Inflammatory macrophage treated with lipopolysaccharide for 1 hour (primary cell): ENCODE measurements at places on chromosomes 2 and 18.

DNA sequence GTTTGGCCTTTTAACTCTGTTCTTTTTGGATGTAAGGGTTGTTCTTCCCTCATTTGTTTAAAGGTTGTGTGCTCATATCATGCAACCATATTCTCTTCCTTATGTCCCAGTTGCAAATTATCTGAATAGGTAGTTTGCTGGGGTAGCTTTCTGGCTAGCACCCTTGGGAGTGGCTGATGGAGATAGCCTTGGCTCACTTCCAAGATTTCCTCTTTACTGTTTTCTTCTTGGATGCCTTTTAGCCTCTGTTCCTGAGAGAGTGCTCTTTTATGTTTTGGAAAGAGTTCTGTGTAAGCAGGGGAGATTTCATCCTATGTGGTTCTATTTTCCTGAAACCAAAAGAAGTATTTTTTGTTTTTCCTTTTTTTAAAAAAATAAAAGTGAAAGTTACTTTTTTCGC, 25.4 kb downstream of the USP14 start:
- no peak for DNase-seq

DNA sequence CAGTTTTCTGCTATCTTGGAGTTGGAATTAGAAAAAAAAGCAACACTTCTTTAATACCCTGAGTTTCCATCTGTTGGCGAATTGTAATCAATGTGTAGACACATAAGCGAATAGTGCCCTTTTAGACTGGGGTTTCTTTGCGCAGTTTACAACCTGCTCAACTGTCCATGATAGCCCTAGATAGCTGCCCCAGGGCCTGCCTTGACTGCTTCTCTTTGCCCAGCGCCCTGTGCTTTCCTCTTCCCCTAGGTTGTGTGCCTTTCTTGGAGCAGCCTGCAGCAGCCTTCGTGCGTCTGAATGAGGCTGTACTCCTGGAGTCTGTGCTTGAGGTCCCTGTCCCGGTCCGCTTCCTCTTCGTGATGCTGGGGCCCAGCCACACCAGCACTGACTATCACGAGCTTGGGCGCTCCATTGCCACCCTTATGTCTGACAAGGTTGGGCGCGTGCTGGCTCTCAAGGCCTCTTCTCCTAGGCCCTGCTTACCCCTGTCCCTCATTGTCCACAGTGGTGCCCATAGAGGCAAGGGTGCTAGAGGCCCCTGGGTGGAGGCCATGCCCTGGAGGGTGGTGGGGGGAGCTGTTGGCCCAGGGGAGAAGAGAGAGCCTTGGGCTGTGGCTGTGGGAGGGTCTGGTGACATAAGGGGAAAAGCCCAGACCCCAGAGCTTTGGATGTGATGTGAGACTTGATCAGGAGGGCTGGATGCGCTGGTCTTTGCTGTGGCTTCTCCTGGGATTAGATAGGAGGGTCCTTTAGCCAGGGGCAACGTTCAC, 6.9 kb downstream of the SLC4A3 start:
- DNase-seq, result no peak

DNA sequence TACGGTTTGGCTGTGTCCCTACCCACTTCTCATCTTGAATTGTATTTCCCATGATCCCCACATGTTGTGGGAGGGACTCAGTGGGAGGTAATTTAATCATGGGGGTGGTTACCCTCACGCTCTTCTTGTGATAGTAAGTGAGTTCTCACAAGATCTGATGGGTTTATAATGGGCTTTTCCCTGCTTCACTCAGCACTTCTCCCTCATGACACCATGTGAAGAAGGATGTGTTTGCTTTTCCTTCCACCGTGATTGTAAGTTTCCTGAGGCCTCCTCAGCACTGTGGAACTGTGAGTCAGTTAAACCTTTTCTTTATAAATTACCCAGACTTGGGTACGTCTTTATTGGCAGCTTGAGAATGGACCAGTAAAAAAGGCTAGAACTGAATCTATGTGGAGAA, 750.0 kb upstream of the ID2 start:
- peak; percentile 4 for DNase-seq

DNA sequence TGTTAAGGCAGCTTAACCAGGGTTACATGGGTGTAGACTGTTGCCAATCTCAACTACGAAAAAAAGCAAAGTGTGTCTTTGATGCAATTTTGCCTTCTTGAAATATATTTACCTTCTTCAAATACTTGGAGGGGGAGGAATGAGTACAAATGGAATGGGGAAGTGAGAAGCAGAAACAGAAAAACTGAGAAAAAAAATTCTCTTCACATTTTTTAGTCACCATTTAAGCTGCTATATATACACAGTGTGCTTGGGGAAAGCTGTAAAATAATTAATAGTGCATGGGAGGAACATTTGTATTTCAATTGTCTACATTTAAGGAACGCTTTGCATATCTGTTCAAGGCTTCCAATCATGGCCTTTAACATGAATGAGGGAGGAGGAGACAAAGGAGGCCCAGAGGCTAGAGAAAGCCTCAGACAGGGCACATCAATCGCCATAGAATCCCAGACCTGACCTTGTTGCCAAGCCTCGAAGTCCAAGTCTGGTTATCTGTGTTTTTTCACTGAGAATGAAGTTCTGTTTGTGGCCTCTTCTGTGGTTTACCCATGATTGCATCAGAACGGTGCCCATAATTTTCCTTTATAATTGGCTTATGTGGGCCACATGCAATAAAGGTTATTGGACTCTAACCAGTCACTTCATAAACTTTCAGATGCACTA, 158.6 kb downstream of the PIK3C3 start:
- DNase-seq, result peak; percentile 24

- no peak for DNase-seq
These were observed 298.4 kb downstream of the FSIP2 start for GRCh38 chr2:186036862-186037449.

DNA sequence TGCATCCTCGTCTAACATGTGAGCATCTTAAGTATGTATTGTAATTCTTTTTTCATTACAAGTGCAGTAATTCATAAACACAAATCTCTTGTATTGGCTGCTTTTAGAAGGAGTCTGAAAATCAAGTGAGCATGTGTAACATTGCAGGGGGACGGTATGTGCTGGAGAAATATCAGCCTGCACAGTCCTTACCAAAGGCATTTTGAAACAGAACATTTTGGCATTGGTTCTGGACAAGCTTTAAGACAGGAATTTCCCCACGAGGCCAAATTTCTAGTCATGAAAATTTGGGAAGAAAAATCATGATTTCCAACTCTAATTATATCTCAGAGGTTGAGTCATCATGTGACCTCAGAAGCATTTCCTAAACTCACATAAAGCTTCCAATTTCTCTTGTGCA, 24.7 kb upstream of the NRP2 start:
- DNase-seq, result no peak

DNA sequence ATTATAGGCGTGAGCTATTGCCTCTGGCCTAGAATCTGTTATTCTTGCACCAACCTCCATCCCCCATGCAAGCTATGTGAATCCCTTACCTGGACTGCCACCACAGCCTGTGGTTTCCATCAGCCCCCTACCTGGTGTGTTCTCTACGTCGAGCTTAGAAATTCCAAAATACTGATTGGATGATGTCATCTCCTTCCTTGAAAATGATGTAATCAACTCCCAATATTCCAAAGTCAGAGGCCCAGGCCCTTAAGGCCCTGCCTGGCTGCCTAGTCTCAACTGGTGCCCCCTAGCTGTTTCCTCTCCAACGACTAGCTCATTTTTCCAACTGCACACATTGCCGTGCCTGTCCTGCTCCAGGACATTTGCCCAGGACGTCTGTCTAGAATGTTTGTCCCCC, 41.3 kb upstream of the GBX2 start:
- no peak for DNase-seq

DNA sequence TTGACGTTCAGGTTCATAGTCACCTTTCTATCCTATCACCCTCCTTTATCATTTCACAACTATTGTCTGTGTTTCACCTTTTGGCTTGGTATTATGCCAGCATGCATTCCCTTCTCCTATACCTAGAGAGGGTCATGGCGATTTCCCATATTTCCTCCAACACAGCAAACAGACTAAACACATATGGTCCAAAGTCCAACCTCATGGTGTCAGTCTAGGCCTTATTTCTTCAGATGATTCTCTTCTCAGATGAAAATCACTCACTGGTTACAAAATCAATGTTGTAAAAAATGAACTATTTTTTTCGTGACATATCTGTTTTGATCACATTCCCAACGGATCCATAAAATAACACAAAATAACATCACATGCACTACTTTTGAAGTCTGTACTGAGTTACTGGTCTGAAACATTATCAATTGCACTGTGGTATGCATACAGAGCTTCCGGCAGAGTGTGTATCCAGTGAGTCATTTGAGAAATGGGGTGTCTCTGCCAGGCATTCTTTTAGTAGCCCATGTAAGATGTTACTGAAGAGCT, 204.8 kb upstream of the GALNT5 start:
- DNase-seq, result no peak

DNA sequence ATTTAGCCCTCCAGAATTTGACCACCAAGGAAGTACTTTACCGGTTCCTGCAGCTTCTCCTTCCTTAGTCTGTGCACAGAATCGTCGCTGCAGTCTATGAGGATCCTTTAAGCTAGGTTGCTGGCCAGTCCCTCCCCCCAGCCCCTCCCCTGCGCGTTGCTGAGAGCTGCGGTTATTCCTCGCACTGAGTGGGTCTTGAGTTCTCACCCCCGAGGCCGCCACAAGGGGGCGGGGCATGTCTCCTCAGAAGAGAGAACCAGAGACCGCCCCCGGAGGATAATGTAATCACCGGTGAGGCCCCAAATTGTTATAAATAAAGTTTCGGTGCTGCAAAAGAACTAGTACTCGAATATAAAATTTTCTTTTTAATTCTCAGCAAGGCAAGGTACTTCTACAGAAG, 1184.9 kb upstream of the CDH2 start:
- DNase-seq, result no peak

GRCh38 chr2:8132351-8132831, 549.5 kb upstream of the ID2 start:
- no peak for DNase-seq

GRCh38 chr2:217313386-217313785, 453.5 kb upstream of the TNP1 start:
- DNase-seq, result no peak

DNA sequence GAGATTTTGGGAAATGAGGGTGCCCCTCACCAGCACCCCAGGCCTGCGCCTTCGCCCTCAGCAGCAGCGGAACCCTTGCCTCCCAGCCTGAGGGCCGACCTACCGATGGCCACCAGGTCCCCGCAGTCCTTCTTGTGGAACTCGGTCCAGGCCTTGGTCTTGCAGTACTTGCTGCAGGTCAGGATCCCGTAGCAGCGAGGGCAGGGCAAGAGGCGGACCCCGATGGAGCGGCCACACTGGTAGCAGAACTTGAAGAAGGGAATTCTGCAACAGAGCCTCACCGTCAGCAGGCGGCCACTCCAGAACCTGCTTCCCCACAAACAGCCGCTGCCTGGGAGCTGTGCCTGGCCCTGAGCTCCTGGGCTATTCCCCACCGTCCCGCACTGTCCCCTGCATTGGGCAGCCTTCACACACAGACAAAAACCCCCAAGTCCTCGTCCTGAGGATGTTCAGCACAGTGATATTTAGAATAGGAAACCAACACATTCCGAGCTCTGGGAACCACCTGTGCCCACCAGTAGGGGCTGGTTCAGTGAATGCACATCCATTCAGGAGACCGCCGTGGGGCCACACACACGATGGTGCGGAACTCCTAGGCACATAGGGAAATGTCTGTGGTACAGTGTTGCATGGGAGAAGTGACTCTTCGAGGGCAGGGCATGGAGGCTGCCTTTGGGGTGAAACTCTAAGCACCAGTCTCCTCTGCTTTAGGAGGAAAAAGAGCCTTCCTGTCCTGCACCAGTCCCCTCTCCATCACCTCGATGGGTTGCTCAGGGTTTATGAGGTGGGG, 45.6 kb downstream of the GPC1 start:
- no peak for DNase-seq

GRCh38 chr2:202700075-202700901, 65.5 kb downstream of the FAM117B start:
- DNase-seq, result no peak

GRCh38 chr18:40925071-40925541, 1029.9 kb upstream of the PIK3C3 start:
- no peak for DNase-seq

- DNase-seq, result no peak
These were observed 253.1 kb upstream of the NXPH2 start for GRCh38 chr2:139033300-139033699.

- no peak for DNase-seq
These were observed 649 bp upstream of the CLIP4 start for GRCh38 chr2:29114586-29114945.

GRCh38 chr2:189285349-189285748, 105.8 kb upstream of the COL5A2 start:
- no peak for DNase-seq

DNA sequence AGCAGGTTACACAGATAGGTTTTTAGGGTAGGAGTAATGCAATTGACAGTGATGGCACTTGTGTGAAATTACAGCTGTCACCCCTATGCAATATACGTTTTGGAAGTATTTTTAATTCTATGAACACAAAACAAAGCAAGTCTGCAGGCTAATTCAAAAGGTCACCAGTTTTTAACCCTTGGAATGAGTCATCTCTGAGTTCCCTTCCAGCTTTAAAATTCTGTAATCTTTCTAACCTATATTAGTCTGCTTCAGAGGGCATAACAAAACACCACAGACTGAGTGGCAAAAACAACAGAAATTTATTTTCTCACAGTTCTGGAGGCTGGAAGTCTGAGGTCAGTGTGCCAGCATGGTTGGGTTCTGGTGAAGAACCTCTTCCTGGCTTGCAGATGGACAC, 596.9 kb upstream of the HNMT start:
- no peak for DNase-seq

GRCh38 chr2:235148201-235149170, 196.7 kb downstream of the SH3BP4 start:
- DNase-seq, result no peak

- DNase-seq, result no peak
These were observed 34.3 kb upstream of the SNORC start for GRCh38 chr2:232835687-232836208.

- no peak for DNase-seq
These were observed 64.2 kb downstream of the SCG2 start for GRCh38 chr2:223537651-223538601.

GRCh38 chr2:212842544-212843185, 304.1 kb upstream of the ERBB4 start:
- no peak for DNase-seq

- DNase-seq, result no peak
These were observed 45.1 kb upstream of the GPC1 start for GRCh38 chr2:240390091-240391073.

DNA sequence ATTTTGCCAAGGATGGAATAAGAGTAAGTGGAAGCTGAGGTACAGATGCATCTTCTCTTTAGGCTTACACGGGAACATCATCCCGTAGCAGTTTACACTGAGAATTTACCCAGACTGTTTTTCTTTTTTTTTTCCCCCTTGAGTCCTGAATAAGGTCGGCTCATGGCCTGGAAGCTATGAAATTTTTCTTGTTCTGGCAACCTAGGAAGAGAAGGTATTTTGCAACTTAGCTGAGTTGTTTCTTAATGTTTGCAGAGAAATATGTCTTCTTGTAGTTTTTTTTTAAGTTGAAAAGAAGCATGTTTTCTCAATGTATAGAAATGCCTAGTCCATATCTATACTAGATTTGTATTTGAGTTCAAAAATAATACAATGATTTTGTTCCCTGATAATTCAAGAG, 712.5 kb downstream of the TDRD15 start:
- no peak for DNase-seq
